ENCODE measurements at places on chromosomes 6 and 20. TPM values are rescaled to one million over a fixed set of nuclear protein-coding genes. Genes with fewer than 3 reads are reported as not detected.

- DNase-seq, result no peak
Observed at GRCh38 chr6:119760046-119760445, 410.5 kb upstream of the MAN1A1 start.

DNA sequence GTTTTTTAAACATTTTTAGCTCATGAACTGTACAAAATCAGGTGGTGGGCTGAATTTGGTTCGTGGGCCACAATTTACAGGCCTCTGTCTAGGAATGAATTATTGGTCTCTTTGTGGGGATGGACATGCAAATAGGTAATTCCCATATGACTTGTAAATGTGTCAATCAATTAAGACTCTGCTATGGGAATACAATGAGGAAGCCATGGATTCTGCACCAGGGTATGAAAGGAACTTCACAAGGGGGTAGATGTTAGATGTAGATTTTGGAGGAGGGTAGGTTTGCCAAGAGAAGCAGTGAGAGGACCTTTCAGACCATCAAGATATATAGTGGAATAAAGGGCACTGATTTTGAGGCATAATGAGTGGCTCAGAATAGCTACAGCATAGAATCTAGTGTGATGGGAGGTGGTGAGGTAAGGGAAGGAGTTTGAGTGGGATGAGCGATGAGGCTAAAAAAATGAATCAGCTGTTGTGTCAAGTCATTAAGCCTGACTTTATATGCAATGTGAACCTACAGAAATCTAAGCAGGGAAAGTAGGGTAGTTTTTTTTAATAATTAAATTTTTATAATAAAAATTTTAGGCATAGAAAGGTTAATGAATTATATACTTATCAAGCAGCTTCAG, 32.6 kb upstream of the RNF182 start:
- no peak for DNase-seq

The CCND3 gene
- total RNA-seq, result 37.6 TPM

The HECA gene
- total RNA-seq, result 30.1 TPM

The MYLK2 gene
- total RNA-seq, result 0.40 TPM

Measured in pulmonary artery endothelial cell (primary cell).